GM12891 (cell line): ENCODE measurements at places on chromosomes 3 and 15.

GRCh38 chr3:175384569-175384968, 525.4 kb downstream of the NAALADL2 start:
- no peak for DNase-seq

GRCh38 chr15:73108676-73109075, 56.4 kb downstream of the NEO1 start:
- no peak for DNase-seq

- no peak for DNase-seq
Observed at GRCh38 chr3:9659849-9660248, 10.5 kb downstream of the MTMR14 start.

- no peak for DNase-seq
Observed at GRCh38 chr3:131402391-131403039, 20.9 kb downstream of the NUDT16 start.

- DNase-seq, result no peak
Observed at GRCh38 chr3:76972624-76973296, 67.1 kb upstream of the ROBO2 start.

GRCh38 chr3:186772701-186773417, 10.5 kb upstream of the EIF4A2 start:
- peak; percentile 76 for DNase-seq

DNA sequence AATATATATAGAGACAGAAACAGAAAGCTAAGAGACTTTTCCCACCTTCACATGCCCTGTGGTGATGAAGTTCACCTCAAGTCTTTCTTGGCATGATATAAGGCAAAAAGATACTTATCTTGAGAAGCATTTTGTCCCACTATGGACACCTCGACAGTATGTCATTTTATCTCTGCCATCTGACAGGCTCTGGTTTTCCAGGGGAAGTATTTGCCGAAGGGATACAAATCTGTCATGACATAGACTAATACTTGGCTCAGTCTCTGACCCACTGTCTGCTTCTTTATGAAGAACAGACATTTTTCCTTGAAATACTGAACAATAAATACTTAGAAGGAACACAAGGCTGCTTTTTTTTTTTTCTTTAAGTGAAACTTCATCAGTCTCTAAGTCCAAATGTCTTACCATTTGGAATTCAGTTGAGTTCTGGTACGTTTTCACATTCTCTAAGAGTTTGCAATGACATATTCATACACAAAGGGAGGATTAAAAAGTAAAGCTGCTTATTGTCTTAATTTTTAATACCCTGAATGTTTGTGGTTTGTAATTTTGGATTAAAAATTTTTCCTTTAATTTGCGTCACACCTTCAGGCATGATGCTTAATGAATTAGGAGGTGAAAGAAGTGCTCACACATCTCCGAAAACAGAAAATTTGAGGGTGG, 87.8 kb upstream of the LMOD3 start:
- DNase-seq, result no peak

DNA sequence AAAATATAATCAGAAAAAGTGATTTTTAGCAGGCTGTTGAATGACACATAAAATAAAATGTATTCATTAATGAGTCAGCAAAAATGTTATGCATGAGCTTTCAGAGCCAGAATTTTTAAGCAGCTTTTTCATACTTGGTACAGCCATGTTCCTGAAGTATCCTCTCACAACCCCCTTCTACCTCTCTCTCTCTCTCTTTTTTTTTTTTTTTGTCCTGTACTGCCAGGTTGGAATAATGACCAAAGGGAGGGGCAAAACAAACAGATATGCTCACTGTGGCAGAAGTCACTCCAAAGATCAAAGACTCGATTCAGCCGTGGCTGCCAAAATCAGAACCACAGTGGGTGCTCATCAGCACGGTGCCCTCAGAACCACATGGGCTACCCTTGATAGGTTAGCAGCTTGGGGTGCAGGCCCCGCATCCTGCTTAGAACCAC, 383.0 kb downstream of the ZBTB20 start:
- no peak for DNase-seq

GRCh38 chr3:128301186-128302023, 148.1 kb downstream of the EEFSEC start:
- no peak for DNase-seq

DNA sequence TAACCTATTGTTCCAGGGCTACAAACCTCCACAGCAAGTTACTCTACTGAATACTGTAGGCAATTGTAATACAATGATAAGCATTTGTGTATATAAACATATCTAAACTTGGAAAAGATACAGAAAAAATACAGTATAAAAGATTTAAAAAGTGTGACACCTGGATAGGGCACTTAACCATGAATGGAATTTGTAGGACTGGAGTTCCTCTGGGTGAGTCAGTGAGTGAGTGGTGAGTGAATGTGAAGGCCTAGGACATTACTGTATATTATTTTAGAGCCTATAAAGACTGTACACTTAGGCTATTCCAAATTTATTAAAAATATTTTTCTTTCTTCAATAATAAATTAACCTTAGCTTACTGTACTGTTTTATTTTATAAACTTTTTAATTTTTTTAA, 38.4 kb upstream of the SLC25A36 start:
- no peak for DNase-seq

GRCh38 chr15:91896341-91897055, 43.0 kb downstream of the SLCO3A1 start:
- no peak for DNase-seq

DNA sequence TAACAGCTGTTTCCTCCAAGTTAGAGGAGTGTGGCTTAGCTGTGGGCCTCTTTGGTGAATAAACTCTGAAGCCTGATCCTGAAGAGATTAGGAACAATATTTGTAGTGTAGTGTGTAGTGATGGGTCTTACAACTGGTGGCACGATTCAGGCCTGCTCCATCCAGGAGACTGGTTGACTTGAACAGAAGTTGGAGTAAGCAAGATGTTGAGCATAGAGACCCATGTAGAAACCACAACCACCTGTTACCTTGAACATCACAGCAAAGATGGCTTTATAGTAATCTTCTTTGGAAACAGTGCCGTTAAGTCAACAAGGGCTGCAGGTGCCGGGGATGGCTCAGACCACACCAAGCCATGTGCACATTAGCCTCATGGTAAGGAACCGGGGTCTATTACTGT, 74.2 kb upstream of the RASGRP1 start:
- no peak for DNase-seq

DNA sequence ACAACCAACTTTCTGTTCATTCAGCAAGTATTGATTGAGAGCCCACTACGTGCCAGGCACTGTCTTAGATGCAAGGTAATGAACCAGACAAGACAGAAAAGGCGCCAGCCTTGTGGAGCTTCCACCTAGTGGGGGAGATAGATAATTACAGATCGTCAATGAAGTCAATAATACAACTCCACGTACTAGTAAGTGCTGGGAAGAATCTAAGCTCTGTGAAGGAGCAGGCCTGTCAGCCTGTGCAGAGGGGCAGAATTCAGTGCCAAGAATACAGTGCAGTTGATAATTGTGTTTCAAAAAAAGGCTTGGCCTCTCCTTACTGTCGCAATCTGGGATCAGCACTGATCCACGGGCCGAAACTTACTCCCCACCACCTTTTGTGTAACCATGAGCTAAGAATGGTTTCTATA, 186.3 kb downstream of the FEZF2 start:
- no peak for DNase-seq

DNA sequence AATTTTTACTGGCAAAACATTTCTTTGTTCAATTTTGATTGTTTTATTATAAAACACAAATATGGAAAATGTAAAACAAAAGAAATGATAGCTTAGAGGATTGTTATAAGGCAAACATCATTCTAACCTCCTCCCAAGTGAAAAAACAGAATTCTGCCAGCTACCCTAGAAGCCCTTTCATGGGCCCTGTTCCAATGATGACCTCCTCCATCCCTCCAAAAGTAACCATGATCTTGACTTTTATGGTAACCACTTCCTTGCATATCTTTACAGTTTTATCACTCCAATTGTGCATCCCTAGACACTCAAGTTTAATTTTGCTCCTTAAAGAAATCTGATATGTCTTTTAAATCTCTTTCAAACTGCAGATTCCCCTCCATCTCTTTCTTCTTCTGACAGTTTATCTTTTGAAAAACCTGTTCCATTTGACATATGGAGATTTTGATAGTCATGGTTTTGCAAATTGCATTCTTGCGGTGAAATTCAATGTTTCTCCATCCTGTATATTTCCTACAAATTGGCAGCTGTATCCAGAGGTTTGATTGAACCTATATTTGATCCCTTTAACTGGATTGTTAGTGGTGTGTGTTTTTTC, 27.0 kb upstream of the TNFAIP8L3 start:
- DNase-seq, result no peak

DNA sequence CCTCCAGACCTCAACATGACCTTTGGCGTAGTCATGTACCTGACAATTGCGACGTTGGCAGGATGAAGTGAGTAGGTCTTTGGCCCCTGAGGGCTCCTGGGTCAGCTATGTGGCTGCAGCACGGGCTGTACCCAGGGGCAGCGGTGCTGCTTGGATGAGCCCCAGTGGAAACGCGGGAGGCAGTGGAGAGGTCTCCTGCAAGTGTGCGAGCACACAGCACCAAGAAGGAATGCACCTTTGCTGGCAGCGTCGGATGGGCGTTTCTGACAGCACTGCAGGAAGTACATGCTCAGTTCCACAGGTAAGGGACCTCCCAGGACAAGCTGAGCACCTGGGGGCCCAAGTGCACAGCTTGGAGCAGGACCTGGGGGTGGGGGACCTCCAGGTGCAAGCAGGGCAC, 67.4 kb upstream of the UNC13C start:
- DNase-seq, result no peak

DNA sequence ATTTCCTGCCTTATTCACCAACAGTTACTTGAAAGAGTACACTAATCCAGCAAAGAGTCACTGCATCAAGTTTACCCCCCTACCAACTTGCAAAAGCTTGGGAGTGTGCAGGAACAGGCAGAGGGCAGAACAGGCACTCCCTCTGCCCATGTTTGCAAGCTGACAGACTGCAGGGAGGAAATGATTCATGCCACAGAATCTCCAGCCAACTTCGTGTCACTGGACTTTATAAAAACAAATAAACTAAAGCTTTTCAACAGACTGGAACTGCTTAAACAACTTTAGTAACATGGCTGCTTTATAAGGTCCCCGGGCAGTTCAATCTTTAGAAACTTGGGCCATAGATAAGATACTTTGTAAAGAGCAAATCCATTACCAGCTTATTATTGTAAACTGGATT, 129.5 kb downstream of the THRB start:
- no peak for DNase-seq

DNA sequence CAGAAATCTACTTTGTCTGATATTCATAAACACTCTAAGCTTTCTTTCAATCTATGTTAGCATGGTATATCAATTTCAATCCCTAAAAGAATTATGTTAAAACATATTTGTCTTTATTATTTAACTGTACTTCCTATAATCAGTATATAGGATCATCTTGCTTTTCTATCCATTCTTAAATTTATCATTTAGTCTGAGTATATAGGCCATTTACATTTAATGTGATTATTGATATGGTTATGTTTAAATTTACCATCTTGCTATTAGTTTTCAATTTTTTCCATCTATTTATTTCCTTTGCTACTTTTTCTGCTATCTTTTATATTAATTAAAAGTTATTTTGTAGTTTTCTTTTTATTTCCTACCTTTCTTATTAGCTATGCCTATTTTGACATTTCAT, 174.8 kb upstream of the MBNL1 start:
- no peak for DNase-seq

DNA sequence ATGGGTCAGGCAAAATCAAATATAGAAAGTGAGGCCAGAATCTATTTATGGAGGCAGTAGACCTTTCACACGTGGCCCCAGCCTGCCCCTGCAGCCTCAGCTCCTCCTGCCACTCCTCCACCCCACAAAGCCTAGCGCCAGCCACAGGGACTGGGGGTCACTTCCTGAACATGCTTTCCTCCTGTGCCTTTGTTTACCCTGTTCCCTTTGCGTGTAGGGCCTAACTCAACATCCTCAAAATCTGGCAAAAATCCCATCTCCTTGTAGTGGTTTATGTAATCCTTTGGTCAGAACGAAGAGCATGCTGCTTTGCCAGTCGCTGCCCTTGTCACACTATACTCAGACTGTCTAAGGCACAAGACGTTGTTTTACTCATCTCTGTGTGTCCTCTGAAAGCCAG, 39.6 kb downstream of the KBTBD12 start:
- DNase-seq, result no peak

GRCh38 chr15:100919481-100920405, 586 bp downstream of the LRRK1 start:
- no peak for DNase-seq

GRCh38 chr3:149663966-149664365, 6.1 kb upstream of the WWTR1 start:
- DNase-seq, result no peak

GRCh38 chr15:66787489-66787871, 85.4 kb downstream of the SMAD6 start:
- DNase-seq, result no peak

DNA sequence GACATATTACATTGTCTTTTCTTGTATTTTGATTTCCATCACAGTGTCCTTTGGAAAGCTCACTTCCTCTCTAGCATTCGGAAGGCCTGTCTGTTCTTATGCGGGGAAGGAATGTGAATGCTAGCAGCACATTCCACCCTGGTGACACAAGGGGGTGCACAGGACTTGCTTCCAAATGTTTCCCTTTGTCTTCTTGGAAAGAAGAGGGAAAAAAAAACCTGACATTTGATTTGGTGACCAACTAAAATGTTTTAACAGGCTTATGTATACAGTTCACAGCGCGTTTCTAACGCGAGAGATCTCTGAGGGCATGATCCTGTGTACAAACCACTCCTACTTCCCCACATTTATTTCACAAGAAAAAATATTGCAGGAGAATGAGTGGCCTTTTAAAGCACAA, 107.6 kb upstream of the FXR1 start:
- no peak for DNase-seq

GRCh38 chr3:64958199-64958843, 270.5 kb upstream of the ADAMTS9 start:
- no peak for DNase-seq

DNA sequence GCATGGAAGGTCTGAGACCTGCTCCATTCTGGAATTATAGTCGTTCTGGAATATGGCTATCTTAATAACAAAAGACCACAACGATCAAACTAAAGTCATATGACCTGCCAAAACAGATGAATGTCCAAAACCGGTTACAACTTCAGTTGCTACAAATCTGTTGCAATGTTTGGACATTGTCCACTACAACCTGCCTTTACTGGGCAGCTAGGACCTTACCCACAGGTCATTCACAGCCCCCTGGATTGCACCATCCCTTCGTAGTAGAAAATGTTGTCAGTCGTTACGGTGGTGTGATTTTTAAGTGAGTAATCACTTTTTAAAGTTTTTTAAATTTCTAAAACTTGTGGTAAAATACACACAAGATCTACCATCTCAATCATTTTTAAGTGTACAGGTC, 22.5 kb upstream of the SRGAP3 start:
- DNase-seq, result no peak

GRCh38 chr15:60391722-60392315, 6.0 kb downstream of the ANXA2 start:
- no peak for DNase-seq

GRCh38 chr3:150370122-150370602, 37.9 kb upstream of the TSC22D2 start:
- no peak for DNase-seq

GRCh38 chr3:155853214-155854140, 750 bp downstream of the SLC33A1 start:
- no peak for DNase-seq

GRCh38 chr15:74642734-74643664, 27.4 kb downstream of the CLK3 start:
- no peak for DNase-seq

- no peak for DNase-seq
Observed at GRCh38 chr15:46265664-46266347, 631.0 kb downstream of the SQOR start.

GRCh38 chr3:8981700-8982099, 18.4 kb upstream of the RAD18 start:
- DNase-seq, result no peak

- DNase-seq, result no peak
Observed at GRCh38 chr3:172089250-172089649, 49.9 kb downstream of the FNDC3B start.

GRCh38 chr15:42737529-42738328, 801 bp upstream of the CDAN1 start:
- DNase-seq, result no peak
